ENCODE measurements at places on chromosomes 1 and 21. TPM values are rescaled to one million over a fixed set of nuclear protein-coding genes. Genes with fewer than 3 reads are reported as not detected.

The GJA8 gene
- total RNA-seq: not detected

DNA sequence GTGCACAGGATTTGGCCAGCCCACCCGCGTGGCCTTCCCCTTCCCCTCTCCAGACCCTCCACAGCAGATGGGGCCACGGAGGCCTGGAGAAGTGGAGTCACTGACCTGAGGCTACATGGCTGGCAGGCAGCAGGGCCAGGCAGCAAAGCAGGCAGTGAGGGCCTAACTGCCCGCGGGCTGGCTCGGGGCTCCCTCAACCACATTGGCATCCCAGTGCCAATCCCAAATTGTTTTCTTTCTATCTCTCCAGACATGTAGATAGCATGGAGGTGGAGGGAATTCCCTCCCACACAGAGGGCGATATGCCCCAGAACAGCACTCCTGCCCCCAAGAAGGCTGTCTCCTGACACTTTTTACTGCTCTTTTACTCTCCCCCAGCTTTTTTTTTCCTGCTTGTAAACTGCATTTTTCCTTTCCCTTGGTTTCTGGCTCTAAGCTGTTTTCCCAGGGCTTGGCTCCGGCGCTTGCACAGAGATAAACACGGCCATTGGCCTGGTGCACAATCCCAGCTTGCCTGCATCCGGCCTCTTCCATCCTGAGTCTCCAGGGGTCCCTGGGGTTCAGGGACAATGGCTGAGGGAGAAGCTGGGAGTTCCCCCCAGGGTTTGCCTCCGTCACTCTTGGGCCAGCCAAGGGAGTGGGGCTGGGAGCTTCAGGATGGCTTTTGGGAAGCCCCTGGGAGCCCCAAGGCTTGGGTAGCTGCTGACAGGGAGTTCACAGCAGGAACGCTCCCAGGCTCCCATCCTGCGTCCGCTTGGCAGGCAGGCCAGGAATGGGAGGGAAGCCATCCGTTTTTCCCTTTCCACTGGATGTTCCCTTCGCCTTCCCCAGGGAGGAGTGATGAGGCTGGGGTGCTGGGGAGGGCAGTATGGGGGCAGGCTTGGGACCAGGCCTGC, 7.0 kb downstream of the EPHX1 start:
- DNase-seq: peak; percentile 64

The FTCD gene
- not detected for total RNA-seq

The PCBP3 gene
- total RNA-seq: not detected
